ACHN (cell line): ENCODE measurements at places on chromosomes 16 and 17.

GRCh38 chr17:32103476-32104113 lies 38.7 kb upstream of the RHOT1 start:
- no peak for DNase-seq

- no peak for DNase-seq
Measured at GRCh38 chr17:44155488-44155887, 13.8 kb downstream of the HROB start.

- peak; percentile 72 for DNase-seq
Measured at GRCh38 chr17:68435876-68436842, 21.1 kb downstream of the WIPI1 start.

DNA sequence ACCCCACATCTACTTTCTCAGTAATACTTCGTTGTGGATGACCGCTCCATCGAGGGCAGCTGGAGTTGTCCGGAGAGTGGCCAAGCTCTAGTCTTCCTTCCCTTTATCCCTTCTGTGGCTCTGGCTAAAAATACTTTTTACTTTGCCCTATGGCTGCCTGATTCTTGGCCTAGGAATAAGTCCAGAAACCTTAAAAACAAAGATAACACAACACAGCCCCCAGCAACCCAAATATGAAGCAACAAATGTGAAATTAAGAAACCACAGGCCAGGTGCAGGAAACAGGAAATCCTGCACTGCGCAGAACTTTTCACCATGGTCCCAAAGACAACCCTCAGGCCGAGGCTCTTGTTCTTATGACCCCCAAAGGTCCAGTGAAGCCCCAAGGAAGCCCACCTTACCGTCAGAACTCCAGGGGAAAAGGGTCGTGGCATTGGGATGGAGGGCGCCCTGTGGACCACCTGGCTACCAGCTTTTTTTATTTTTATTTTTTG lies 26.0 kb downstream of the TK2 start:
- DNase-seq = no peak

DNA sequence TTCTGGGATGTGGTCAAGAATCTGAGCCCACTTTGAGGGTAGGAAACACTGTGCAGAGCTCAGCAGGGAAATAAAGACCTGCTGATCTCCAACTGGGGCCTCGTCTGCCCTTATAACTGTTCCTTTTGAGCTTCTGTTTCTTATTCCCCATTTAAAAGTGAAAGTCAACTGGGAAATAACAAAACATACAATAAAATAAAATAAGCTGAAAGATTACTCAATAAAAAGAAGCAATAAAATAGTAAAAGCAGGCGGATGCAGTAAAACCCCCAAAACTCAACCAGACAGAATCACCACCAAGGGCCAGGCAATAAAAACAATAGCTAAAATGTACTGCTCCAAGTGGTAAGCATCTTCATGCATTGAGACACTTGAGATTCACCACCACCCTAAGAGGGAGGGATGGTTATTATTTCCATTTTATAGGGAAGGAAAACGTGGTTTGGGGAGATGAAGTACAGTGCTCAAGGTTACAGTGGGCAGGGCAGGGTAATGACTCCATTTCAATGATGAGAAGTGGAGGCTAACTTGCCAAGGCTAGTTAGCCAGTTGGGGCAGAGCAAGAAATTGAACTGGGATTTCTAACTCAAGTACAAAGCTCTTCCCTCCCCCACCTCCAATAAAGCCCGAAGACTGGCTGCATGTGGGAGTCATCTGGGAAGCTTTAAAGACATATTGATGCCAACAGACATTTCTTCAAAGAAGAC lies 6.4 kb upstream of the SPACA3 start:
- no peak for DNase-seq

DNA sequence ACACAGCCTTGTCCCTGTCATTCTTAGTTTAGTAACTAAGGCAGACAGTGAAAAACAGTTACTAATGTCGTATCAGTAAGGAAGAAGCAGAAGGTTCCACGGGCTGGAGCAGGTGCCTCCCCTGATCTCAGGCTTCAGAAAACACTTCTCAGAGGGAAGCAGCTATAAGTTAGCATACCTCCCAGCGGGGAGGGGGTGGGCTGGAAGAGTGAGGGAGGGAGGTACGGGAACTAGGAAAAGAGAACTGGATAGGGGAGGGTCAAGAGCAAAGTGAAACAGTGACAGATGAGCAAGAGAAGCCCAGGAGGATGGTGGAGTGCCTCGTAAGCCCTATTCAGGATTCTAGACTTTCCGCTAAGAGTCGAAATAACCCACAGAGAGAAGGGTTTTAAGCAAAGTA lies 186.3 kb upstream of the XYLT1 start:
- DNase-seq = no peak

DNA sequence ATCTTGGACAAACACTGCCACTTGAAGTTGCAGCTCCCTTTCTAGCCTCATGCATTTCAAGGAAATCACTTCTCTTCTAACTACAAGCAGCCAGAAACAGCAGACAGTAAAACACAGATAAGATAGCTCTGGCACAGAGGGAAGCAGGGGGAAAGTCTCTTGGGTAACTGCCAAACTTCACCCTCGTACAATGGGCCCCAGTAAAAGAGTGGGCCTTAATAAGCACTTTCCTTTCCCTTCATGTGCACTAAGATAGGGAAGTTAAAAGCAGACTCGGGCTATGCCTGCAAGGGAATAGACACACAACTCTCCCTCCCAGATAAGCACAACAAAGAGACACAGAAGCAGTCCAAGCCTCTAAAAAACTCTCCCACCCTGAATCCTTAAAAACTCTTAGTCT lies 4.2 kb upstream of the KRTAP4-5 start:
- DNase-seq = no peak

DNA sequence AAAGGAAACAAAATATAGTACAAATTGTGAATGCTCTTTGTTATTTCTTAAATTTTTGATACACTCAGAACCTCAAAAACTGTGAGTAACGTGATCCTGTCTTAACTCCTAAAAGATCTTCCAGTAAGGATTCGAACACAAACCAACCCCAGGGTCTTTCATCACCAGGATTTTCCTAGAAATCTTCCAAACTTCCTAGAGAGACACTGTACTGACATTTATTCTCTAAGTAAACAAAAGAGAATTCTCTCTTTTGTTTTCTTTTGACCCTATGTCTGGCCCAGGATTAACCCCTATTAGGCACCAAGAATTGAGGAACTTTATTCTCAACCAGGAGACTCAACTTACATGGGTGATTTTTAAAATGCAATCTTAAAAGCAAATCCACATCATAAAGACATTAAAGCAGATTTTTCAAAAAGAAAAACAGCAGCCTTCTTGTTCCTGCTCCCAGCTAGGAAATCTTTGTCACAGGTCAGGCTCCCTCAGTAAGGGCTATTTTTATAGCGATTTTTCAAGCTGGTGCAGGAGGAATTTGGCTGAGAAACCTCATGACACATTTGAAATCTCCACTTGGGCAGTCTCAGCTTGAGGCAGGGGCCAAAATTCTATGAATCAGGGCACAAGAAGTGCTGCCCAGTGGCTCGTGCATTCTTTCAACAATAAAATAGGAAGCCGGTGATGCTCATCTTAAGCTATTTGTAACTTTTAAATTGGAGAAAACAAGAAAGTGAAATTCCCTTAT lies 6.2 kb upstream of the SMG1 start:
- peak; percentile 89 for DNase-seq

- DNase-seq = peak; percentile 71
Measured at GRCh38 chr17:29155227-29155965, 24.8 kb downstream of the MYO18A start.

DNA sequence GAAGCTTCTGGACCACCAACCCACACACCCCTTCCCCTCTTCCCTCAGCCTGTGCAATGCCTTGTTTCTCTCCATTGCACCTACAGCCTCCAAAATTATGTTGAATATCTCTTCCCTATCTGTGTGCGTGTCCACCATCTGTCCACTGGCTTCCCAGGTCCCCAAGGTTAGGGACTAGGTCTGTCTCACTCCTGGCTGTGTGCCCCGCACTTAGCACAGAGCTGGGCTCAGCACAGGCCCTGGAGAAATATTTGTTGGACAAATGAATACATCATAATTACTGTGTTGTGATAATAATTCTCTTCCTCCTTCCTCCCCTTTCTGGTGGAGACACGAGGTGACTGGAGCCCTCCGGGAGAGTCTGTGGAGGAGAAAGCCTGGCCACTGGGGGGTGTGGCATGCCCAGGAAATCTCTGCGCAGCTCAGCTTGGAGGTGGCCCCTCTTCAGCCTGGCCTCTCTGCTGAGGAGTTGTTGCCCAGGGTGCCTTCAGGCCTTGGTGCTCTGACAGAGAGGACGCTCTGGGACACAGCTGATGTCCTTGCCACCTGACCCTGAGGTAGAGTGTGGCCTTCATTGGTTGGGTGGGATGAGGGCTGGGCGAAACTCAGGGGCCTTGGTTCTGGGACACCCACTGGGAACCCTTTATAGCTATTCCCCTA lies 3.3 kb upstream of the BRD7 start:
- no peak for DNase-seq

DNA sequence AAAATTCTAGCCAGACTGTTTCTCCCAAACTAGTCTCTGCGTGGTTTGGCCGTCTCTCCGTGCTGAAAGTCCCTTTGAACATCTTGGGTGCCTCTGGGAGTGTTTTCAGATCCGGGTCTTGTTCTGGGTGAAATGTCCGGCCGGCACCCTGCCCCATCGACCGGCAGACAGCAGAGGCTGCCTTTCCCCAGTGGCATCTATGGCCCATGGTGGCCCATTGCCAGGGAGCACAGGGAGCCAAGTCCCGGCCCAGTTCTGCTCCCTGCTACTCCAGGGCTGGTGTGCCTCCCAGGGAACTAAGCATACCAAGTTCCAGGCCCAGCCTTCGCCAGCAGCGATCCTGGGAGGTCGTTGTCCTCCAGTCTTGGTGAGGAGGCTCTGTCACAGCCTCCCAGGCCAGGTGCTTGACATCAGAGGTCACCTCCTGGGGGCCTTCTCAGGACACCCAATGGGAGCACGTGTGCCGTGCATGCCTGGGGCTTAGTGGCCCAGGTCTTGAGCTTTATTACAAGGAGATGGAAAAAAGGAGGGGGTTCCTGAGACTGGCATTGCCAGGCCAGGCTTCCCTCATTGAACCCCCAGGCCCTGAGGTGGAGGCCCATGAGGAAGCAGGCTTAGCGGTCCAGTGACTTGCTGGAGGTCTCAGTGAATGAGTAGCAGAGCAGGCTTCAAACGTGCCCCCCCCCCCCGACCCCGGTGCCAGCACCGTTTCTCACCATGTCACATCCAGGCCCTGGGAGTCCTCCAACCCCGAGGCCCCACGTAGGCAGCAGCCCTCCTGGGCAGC lies 54.0 kb downstream of the PGS1 start:
- DNase-seq = no peak

- no peak for DNase-seq
Measured at GRCh38 chr16:17177959-17178905, 292.5 kb downstream of the XYLT1 start.

GRCh38 chr17:80919331-80920311 lies 72.0 kb upstream of the CHMP6 start:
- no peak for DNase-seq

GRCh38 chr17:17681187-17681743 lies at the start of gene RAI1:
TSS of gene RAI1 (plus strand) at chr17:17681458. CDS start at chr17:17792949, 111,491 bp downstream.
- peak; percentile 85 for DNase-seq

DNA sequence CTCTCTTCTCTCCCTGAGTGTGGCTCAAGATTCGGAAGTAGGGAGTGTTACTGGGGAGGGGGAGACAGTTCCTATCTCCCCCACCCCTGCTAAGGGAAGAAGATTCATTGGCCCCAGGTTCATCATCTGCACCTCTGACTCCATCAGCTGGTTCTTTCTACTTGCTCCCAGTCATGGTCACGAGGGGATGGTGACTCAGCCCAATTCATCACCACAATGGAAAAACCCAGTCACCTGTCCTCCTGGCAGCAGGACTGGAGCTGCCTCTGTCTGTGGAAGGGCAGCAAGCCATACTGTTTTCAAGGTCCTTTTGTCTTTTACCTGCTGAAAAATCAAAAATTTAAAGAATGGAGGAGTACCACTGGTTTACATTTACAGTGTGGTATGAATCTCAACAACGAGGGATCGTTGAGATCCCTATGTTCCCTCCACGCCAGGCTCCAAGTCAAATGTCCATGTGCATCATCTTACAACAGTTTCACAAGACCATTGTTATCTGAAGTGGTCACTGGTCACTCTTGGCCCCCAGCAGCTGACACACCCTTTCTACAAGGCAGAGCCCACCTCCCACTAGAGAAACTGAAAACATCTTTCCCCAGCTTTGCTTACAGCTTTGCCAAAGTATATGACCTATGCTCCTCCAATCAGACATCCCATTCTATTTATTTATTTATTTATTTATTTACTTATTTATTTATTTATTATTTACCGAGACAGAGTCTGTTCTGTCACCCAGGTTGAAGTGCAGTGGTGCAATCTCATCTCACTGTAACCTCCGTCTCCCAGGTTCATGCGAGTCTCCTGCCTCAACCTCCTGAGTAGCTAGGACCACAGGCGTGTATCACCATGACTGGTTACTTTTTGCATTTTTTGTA lies 40.4 kb upstream of the NDRG4 start:
- peak; percentile 76 for DNase-seq
